Activated T-cell treated with anti-CD3 and anti-CD28 coated beads, Interleukin-2, amount 50 U/mL, for 72 hours (primary cell): ENCODE measurements at places on chromosomes 6 and 20.
A peak's percentile ranks its signal among the peaks of the same experiment; 100 is the strongest.

GRCh38 chr20:58752565-58752964 lies 60.0 kb downstream of the NPEPL1 start:
- no peak overlapping the region for H3K4me3 ChIP-seq
- H3K4me1 ChIP-seq: no peaks in the 10 kb centered on the region
- H3K36me3 ChIP-seq: no peaks in the 10 kb centered on the region
- H3K27ac ChIP-seq: no peak overlapping the region
- no peak for DNase-seq

GRCh38 chr6:132932588-132932987 lies 118.2 kb downstream of the RPS12 start:
- no peaks in the 10 kb centered on the region for H3K4me1 ChIP-seq
- H3K4me3 ChIP-seq: no peak overlapping the region
- peaks cover 63% of the 10 kb centered on the region for H3K27me3 ChIP-seq
- H3K27ac ChIP-seq: no peak overlapping the region
- no peaks in the 10 kb centered on the region for H3K36me3 ChIP-seq
- DNase-seq: no peak

DNA sequence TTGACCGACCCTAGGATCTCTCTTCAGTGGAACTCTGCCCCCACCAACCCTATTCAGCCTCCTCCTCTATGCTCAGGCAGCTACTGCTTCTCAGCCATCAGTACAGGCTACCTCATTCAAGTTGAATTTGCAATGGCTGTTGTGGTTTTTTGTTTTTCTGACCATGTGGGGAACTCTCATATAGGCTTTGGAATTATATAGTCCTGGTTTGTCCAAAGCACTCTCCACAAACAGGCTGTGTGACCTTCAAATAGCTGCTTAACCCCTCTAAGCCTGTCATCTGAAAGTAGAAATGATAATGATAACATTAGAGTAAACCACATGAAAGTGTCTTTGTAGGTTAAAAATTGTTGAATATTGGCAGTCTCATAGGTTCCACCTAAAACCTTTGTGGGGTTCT lies 80.3 kb downstream of the UNC5CL start:
- DNase-seq: no peak
- H3K27ac ChIP-seq: no peak overlapping the region
- no peaks in the 10 kb centered on the region for H3K27me3 ChIP-seq
- no peaks in the 10 kb centered on the region for H3K36me3 ChIP-seq
- H3K4me3 ChIP-seq: no peak overlapping the region

GRCh38 chr20:17845701-17846475 lies 122.7 kb downstream of the SNX5 start:
- no peak for DNase-seq
- H3K27me3 ChIP-seq: no peaks in the 10 kb centered on the region
- no peaks in the 10 kb centered on the region for H3K4me1 ChIP-seq
- H3K27ac ChIP-seq: no peak overlapping the region

DNA sequence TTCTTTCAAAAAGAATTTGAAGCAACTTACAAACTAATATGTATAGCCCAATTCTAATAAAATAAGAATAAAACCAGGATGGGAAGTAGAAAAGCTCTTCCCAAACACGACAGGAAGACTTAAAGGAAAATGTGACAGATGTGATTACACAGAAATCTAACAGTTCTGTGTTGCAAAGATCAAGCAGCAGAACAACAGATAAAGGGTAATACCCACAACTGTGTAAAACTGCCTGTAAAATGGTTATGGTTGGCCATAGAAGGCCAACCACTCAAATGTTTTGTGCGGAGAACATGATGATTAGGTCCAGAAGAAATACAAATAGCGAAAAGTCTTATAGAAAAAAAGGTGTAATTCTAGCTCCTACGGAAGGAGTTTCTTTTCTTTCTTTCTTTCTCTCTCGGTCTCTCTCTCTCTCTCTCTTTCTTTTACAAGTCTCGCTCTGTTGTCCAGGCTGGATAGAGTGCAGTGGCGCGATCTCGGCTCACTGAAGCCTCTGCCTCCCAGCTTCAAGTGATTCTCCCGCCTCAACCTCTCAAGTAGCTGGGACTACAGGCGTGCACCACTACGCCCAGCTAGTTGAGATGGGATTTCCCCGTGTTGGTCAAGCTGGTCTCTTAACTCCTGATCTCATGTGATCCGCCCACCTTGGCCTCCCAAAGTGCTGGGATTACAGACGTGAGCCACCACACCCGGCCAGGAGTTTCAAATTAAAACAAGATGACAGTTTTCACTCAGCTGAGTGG lies 128.5 kb downstream of the QRSL1 start:
- no peaks in the 10 kb centered on the region for H3K4me1 ChIP-seq
- DNase-seq: no peak
- H3K27ac ChIP-seq: no peak overlapping the region
- H3K36me3 ChIP-seq: no peaks in the 10 kb centered on the region
- no peaks in the 10 kb centered on the region for H3K27me3 ChIP-seq

DNA sequence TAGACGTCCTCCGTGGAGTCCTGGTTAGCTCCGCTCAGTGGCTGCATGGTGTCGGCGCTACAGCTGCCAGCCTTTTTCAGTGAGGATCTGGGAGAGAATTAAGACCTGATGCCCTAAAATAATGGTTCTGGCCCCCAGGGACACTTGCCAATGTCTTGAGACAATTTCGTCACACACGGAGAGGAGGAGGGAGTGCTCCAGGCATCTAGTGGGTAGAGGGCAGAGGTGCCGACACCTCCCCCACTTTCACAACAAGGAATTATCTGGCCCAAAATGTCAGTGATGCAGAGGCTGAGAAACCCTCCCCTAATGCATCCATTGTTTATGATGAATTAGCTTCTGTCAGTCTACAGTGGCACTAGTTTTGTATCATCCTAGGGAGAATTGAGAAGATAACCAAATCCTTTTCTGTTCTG lies 24.4 kb downstream of the TMEM181 start:
- no peak overlapping the region for H3K27ac ChIP-seq
- peaks cover 11% of the 10 kb centered on the region for H3K36me3 ChIP-seq
- H3K27me3 ChIP-seq: no peaks in the 10 kb centered on the region
- peaks cover 6% of the 10 kb centered on the region for H3K4me1 ChIP-seq
- no peak overlapping the region for H3K4me3 ChIP-seq
- DNase-seq: no peak

DNA sequence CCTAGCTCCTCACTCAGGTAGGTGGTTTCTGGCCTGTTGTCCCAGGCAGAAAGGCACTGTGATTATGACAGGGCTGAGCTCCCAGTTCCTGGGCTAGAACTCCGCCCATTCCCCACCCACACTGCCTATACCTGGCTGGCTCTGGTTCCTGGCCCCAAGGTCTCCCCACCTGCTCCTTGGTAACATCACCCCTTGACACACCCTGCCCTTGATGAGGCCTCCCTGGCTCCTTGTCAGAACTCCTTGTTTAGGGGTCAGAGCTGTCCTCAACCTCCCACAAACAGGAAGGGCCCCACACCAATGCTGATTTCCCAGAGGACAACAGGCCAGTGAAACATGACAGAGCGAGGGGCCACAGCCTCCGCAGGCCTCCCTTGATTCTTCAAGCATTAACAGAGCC lies 15.5 kb upstream of the MYMX start:
- no peak for DNase-seq
- H3K4me1 ChIP-seq: no peaks in the 10 kb centered on the region
- no peaks in the 10 kb centered on the region for H3K36me3 ChIP-seq
- H3K27ac ChIP-seq: no peak overlapping the region
- no peak overlapping the region for H3K4me3 ChIP-seq
- peaks cover 5% of the 10 kb centered on the region for H3K27me3 ChIP-seq

DNA sequence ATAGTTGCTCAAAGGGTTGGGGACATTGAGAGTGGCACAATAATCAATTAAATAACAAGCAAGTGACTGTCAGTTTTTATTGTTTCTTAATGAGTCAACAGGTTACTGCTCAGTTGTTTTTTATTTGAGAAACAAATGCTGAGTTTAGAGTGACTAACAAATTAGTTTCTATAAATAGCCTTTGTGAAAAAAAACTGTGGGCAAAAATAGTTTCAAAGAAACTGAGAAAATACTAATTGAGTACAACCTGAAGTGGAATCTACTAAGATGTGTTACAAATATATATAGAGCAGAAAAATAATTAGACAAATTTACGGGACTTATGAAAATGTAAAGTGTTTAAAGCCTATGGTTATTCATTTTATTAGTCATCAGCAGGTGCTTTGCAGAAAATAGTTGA lies 22.3 kb downstream of the BEND6 start:
- H3K36me3 ChIP-seq: no peaks in the 10 kb centered on the region
- peaks cover 12% of the 10 kb centered on the region for H3K27me3 ChIP-seq
- H3K27ac ChIP-seq: no peak overlapping the region
- no peak overlapping the region for H3K4me3 ChIP-seq
- no peaks in the 10 kb centered on the region for H3K4me1 ChIP-seq
- no peak for DNase-seq

DNA sequence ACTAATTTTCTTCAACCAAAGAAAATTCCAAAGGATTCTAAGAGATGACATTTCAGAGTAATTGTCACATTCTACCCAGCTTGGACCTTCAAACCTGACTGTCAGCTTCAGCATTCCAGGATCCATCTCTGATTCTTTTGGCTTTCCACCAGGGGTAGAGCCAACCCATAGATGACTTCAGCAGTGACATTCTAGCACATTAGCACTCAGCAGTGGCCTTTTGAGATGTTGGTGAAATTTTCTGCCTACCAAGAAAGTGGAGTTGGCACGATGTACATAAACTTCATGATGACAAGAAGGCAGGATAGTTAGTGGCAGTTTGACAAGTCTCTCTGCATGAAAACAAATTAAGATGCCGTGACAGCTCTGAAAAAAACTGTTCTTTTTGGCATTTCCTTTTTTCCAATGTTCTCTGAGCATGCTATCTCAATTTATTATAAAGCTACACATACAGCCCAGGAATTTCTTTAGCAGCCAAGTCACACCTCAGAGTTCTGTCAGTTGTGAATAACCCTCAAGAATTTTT lies 466.5 kb upstream of the RNF217 start:
- no peaks in the 10 kb centered on the region for H3K4me1 ChIP-seq
- DNase-seq: no peak
- no peak overlapping the region for H3K27ac ChIP-seq
- no peaks in the 10 kb centered on the region for H3K27me3 ChIP-seq

DNA sequence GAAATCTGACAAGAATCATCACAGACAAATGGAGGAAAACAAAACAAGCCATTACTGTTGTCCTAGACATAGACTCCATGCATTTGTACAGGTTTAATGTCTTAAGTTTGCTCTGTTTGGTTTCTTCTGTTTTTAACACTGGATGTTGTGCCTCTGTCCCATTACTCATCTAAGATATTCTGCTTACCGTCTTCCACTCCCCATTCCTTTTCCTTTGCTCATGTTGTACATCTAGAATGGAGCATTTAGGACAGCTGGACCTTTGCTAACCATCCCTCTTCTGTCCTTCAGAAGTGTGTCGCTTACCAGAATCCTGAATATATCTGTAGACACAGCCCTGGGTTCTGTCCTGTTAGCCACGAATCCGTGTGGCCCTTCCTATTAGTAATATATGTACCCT lies 35.2 kb downstream of the RAB22A start:
- H3K27me3 ChIP-seq: no peaks in the 10 kb centered on the region
- H3K4me1 ChIP-seq: peaks cover 24% of the 10 kb centered on the region
- DNase-seq: no peak
- peaks cover 24% of the 10 kb centered on the region for H3K36me3 ChIP-seq

- no peaks in the 10 kb centered on the region for H3K27me3 ChIP-seq
- H3K27ac ChIP-seq: no peak overlapping the region
- no peaks in the 10 kb centered on the region for H3K36me3 ChIP-seq
- DNase-seq: no peak
- peaks cover 7% of the 10 kb centered on the region for H3K4me1 ChIP-seq
Measured at GRCh38 chr6:109082188-109082577, 12.5 kb downstream of the SESN1 start.

DNA sequence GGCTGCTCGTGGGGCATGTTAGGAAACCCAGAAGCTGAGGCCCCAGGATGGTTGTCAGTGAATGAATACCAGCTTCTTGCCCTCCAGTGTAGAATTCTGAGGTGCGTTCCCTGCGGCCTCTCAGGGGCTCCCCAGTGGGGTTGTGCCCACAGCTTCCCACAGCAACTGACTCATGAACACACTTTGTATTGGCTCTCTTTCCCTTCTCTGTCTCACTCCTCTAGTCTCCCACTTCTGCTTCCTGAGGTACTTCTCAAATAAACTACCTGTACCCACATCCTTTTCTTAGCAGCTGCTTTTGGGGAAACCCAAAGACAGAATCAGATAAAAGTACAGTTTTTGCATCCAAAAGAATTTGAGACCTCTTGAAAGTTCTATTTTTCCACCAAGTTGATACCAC lies 107.7 kb upstream of the JAG1 start:
- H3K36me3 ChIP-seq: no peaks in the 10 kb centered on the region
- H3K27me3 ChIP-seq: no peaks in the 10 kb centered on the region
- no peak for DNase-seq
- H3K4me3 ChIP-seq: no peak overlapping the region

DNA sequence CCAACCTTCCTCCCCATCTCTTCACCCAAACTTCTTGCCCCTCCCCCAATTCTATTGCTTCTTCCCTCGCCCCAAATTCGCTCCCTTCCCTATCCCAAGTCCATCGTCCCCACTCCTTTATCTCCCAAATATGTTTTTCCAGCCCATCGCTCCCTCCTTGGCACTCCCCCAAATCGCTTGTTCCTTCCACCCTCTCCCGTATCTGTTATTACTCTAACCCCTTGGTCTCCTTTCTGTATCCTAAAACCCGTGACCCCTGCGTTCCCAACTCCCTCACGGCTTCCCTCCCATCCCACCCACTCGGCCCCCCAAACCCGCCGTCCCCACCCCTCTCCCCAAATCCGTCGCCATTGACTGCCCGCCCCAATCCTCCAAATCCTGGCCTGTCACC lies 584 bp downstream of the MTCH1 start:
- H3K4me3 ChIP-seq: no peak overlapping the region
- H3K27me3 ChIP-seq: peaks cover 7% of the 10 kb centered on the region
- H3K4me1 ChIP-seq: peaks cover 29% of the 10 kb centered on the region
- H3K27ac ChIP-seq: no peak overlapping the region
- peaks cover 2% of the 10 kb centered on the region for H3K36me3 ChIP-seq
- DNase-seq: no peak

- peaks cover 10% of the 10 kb centered on the region for H3K36me3 ChIP-seq
- peaks cover 58% of the 10 kb centered on the region for H3K4me1 ChIP-seq
- peak overlapping the region; percentile 82 for H3K27ac ChIP-seq
- DNase-seq: no peak
- peak overlapping the region; percentile 23 for H3K4me3 ChIP-seq
- H3K27me3 ChIP-seq: peaks cover 32% of the 10 kb centered on the region
Measured at GRCh38 chr6:45815466-45816125, 200.1 kb downstream of the CLIC5 start.

GRCh38 chr20:47160992-47161391 lies 195.5 kb downstream of the ZMYND8 start:
- DNase-seq: no peak
- peaks cover 20% of the 10 kb centered on the region for H3K27me3 ChIP-seq
- no peaks in the 10 kb centered on the region for H3K36me3 ChIP-seq
- no peak overlapping the region for H3K4me3 ChIP-seq
- no peaks in the 10 kb centered on the region for H3K4me1 ChIP-seq

- peaks cover under 1% of the 10 kb centered on the region for H3K4me1 ChIP-seq
- no peak for DNase-seq
- no peaks in the 10 kb centered on the region for H3K36me3 ChIP-seq
- H3K4me3 ChIP-seq: no peak overlapping the region
- no peak overlapping the region for H3K27ac ChIP-seq
Measured at GRCh38 chr20:38157635-38158495, 7.2 kb downstream of the TGM2 start.

GRCh38 chr6:30981942-30982772 lies 1.4 kb upstream of the MUC21 start:
- DNase-seq: no peak
- H3K27me3 ChIP-seq: peaks cover 40% of the 10 kb centered on the region
- H3K4me3 ChIP-seq: peak overlapping the region; percentile 6
- H3K4me1 ChIP-seq: peaks cover 22% of the 10 kb centered on the region
- H3K36me3 ChIP-seq: no peaks in the 10 kb centered on the region
